Stimulated activated CD4-positive, alpha-beta T cell treated with anti-CD3 and anti-CD28 coated beads, Interleukin-2, amount 100 ng/mL, for 4 hours (primary cell): ENCODE measurements at places on chromosomes 5 and 9.
A peak's percentile ranks its signal among the peaks of the same experiment; 100 is the strongest.

GRCh38 chr5:120684749-120685415 is 220.8 kb downstream of the PRR16 start:
- DNase-seq, result no peak

- no peak for DNase-seq
Measured at GRCh38 chr9:90838098-90838497, 36.5 kb downstream of the SYK start.

GRCh38 chr5:142952229-142952628 is 182.1 kb downstream of the ARHGAP26 start:
- no peak for DNase-seq

- no peak for DNase-seq
Measured at GRCh38 chr5:87127426-87127825, 140.3 kb upstream of the RASA1 start.

- DNase-seq, result no peak
Measured at GRCh38 chr9:27496135-27496504, 28.0 kb upstream of the IFNK start.

- no peak for DNase-seq
Measured at GRCh38 chr9:103680581-103680980, 413.5 kb upstream of the SMC2 start.

GRCh38 chr9:34190996-34191892 is 12.4 kb downstream of the UBAP1 start:
- DNase-seq, result no peak

- no peak for DNase-seq
Measured at GRCh38 chr9:93590609-93591234, 14.3 kb downstream of the PHF2 start.

GRCh38 chr5:133360693-133361472 is 251.5 kb downstream of the FSTL4 start:
- no peak for DNase-seq

- no peak for DNase-seq
Measured at GRCh38 chr5:127832067-127832466, 128.9 kb downstream of the CCDC192 start.

DNA sequence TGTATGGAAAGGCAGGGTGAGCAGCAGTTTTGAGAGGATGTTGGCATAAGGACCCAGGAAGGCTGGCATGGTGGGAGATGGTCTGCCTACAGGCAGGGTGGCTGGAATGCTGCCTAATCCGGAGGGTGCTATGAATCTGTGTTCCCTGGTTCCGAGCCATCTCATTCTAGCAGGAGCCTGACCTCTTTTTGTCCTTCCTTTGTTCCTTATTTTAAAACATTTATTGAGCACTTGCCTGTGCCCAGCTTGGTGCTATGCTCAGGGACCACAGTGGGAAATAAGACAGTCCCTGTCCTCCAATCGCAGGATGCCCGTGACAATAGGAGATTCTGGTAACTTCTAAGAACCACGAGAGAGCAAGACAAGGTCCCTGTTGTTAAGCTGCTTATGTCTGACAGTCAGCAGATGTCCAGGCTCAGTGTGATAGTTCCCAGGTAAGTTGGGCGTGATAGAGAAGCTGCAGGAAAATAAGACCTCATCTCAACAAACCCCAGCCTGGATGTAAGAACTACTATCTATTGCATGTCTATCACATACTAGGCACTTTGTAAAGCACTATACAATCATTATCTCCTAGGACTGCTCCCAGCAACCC is 9.1 kb upstream of the ZBTB34 start:
- no peak for DNase-seq

GRCh38 chr5:3122985-3123762 is 371.7 kb upstream of the IRX2 start:
- no peak for DNase-seq

DNA sequence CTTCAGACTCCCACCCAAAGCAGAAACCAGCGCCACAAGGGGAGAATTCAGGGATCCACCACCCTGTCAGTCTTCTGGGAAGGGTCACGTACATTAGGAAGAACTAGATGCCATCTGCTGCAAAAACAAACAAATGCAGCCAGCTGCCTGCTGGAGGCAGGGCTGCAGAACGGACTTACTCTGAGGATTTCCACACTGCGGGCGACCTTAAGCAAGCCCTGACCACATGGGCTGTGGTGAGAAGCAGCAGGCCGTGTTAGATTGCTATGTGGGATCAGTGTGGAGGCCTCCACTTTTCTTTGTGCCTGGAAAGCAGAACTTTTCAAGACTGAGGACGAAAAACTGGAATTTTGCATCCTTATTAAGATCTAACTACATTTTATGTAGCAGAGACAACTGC is 13.4 kb upstream of the LTC4S start:
- DNase-seq, result no peak

- DNase-seq, result no peak
Measured at GRCh38 chr5:8394965-8395364, 526.0 kb downstream of the MTRR start.

- no peak for DNase-seq
Measured at GRCh38 chr5:156526081-156526925, 199.3 kb downstream of the SGCD start.

- DNase-seq, result no peak
Measured at GRCh38 chr5:77163453-77163852, 47.0 kb upstream of the PDE8B start.

DNA sequence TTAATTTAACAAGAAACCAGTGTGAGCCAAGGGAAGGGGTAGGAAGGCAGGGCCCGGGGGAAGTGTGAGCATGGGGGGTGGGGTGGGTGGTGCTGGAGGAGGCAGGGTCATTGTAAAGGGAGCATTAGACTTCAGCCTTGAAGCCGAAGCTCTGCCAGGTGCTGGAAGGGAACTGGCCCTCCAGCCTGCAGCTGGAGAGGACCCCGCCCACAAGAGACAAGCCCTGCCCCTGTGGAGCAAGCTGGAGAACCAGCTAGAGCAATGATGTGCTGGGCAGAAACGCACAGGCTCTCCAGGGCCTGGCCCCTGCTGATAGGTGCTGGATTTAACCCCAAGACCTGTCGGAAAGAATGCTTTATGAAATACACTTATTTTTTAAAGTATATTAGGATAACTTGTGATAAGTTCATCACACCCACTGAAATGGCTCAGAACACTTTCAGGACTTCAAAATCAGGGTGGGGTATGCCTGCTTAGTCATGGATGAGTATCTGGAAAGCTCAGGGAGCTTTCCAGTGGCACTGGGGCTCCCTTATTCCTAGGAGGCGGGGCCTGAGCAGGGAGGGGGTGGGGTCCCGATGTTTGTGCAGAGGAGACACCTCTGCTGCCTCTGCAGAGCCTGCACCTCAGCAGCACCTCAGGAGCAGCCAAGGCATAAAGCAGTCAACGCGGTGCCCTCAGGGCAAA is 27.1 kb downstream of the UBE2QL1 start:
- DNase-seq, result no peak

DNA sequence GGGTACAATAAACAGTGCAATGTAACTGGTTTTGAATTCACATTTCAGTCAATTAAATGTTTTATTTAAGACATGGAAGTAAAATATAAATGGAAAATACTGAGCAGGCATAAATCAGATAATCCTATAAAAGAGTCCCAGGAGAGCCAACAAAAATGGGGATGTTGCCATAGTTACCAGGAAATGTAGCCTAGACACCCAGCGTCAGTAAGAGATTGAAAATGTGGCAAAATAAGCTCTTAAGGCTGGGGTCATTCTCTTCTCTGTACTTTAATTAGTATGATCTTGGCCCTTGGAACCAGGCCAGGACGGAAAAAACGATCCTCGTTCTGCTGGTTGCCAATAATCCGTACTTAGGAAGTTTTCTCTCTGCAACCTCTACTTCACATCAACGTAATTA is 18.9 kb upstream of the RASEF start:
- no peak for DNase-seq

- no peak for DNase-seq
Measured at GRCh38 chr9:97632248-97632984, 752 bp downstream of the TSTD2 start.

DNA sequence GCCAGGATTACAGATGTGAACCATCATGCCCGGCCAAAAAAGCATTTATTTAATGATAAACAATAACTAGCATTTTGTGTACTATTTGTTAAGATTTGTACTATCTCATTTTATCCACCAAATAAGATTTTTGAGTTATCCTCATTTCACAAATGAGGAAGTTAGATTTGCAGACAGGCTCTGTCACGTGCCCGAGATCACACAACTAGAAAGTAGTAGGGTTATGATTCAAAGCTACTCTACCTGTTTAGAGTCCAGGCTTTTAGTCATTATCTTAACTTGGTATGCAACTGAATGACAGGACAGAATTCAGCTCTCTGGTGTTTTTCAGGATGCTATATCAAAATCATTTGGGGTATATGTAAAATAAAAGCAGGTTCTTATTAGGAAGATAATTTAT is 20.5 kb downstream of the RANBP17 start:
- DNase-seq, result no peak

DNA sequence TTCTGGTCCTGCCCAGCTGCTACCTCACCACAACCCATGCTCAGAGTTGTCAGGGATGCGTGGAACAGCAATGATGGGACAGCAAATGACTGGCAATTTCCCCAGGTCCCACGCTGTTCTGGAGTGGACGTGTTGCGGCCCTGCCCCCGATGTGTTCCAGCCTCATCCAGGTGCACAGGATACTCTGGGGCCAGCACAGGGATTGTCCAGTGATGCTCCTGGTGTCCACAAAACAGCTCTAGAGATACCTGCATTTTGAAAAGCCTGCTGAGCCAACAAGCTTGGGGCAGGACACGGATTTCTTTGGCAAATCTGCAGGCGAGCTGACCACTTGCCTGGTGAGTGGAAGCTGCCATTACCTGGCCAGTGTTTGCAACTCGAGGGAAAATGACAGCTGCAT is 88.7 kb downstream of the ANKRD33B start:
- no peak for DNase-seq

DNA sequence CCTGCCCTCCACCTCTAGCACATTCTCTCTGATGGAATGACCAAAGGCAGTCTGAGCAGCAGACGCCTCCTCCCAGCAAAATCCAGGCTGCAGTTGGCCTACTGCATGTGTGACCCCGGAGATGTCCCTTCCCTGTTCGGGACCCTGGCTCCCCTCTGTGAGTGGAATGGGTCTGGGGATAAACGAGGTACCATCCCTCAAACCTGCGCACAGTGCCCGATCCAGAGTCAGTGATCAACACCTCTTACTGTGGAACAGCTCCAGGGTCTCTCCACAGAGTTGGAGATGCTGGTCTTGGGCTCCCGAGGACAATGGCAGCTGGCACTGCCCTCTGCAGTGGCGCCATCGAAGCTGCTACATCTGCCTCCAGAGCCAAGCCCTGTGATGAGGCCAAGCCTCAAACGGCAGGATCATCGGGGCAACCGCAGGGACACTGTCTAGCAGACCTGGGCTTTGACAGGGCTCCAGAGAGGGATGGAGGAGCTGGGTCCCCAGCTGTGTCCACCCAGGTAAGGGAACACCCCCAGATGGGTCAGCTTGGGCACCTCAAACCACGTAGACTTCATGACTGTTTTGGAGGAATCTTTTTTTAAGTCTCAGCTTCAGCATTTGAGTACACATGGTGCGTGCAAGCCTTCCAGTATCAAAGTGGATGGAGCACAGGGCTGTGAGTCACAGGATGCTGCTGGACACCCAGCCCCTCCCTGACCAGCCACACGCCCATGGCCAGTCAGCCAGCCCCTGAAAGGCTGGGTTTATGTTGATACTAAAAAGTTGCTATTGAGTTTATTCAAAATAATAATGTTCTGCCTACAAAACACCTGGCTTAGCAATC is 13.0 kb downstream of the MED10 start:
- no peak for DNase-seq

- no peak for DNase-seq
Measured at GRCh38 chr9:91180240-91180929, 181.3 kb downstream of the AUH start.

GRCh38 chr5:14809369-14810155 is 62.0 kb downstream of the ANKH start:
- peak; percentile 51 for DNase-seq

- DNase-seq, result no peak
Measured at GRCh38 chr9:89690334-89690912, 85.6 kb downstream of the GADD45G start.

DNA sequence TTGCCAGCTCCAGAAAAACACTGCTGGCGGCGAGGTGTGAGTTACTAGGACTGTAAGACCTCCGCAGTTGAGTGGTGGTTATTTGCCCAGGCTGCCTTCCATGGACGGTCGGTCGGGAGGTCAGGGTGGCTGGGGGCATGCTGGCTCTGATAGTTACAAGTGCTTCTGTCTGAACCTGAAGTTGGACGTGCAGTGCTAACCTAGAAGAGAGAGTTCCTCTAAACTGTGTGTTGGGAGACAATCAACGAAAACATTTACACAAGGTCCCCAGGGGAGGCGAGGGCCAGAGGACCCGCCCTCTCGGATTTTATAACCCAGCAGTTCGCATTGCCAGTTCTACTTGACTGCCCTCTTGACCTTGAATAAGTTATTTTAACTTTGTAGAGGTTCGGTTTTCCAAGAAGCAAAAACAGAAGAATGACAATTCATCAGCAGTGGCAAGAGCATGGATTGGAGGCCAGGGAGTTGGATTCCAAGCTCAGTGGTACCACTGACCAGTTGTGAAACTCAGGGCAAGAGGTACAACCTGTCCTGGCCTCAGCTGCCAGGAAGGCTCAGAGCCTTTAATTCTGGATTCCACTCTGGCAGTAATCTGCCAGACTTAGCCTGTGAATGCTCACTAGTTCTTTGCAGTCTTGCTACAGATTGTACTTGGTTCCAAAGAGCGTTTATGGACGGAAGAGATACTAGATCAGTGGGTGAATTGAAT is 28.7 kb upstream of the PDE8B start:
- DNase-seq, result no peak

DNA sequence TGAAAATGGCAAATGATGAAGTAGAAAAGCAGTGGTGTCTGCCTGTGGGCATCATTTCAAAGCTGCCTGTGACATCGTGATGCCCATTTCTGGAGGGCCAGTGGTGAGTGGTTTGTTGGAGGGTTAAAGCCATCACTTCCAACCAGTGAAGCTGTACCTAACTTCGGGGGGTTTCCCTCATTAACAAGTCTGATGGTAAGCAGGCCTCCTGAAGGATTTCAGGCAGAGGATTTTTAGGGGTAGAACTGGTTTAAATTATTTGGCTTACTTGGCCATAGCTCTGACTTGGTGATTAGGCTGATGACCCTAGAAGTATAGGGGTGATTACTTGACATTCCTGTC is 10.7 kb downstream of the TNFAIP8 start:
- DNase-seq, result no peak

DNA sequence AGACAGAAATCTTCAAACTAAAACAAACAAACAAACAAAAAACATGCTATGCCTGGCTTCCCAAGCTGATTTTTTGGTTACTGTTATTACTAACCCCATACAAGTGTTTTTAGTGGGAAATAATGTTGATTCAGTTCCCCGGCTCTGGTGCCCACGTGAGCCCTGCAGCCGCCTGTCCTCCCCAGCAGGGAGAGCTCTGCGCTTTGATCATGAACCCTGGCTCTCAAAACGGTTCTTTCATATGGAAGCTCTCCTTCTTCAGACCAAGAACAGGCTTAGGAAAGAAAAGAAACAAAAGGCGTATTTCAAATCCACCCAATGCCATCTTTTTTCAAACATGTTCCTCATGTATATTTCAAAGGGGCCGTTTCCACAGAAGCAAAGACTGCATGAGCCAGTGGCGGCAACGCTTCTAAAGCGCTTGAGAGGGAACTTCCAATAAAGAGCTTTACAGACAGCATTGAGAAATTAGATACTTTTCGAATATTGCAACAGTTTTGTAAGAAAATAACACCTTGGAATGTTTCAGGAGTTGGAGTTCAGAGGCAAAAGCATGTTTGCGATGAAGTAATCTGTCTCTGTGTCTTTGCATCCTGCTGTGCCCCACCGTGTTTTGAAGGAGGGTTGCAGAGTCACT is 74.8 kb downstream of the ICE1 start:
- no peak for DNase-seq
